Myocyte (in vitro differentiated cells): ENCODE measurements at places on chromosomes 2 and 18.

GRCh38 chr2:172375251-172375650 lies 52.1 kb upstream of the ITGA6 start:
- no peak for DNase-seq

DNA sequence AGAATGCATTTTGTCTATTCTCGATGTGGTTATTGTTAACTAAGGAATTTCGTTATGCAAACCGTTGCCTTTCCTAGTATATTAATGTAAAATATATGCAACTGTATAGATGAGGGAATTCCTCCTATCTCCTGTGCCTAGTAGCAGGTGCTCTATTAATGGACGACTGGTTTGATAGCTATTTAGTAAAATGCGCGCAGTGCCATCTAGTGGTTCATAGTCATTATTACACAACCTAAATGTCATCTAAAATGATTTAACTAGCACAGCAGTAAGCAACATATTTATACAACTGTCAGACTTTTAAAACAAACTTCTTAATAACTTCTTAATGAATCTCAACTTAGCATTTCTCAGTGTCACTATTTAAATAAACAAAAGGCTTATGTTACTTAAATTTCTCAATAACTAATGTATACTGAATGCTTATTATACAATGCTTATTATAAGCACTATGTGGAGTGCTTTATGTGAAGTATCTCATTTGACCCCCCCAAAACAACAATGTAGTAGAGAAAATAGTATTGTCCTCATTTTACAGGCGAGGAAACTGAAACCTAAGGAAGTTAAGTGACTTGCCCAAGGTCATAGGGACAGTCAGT lies 77.9 kb downstream of the DTNA start:
- peak; percentile 73 for DNase-seq

DNA sequence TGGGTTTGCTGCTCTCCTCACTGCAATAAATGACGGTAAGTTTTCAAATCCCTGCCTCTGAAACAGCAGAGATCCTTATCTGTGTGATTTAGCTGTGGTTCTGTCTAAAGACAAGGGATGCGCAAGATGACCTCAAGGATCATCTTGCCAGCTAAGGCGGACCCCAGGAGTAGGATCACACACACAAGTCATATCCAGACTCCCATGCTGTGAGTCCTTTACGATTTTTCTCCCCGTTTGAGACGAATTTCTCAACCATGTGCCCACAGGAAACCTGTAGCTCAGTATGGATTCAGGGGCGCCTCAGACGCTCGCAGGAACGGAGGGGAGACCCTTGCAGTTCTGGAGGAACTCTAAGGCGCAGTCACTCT lies 11.1 kb upstream of the DCTN1 start:
- peak; percentile 22 for DNase-seq

- no peak for DNase-seq
Measured at GRCh38 chr2:239398521-239398921, 2.3 kb downstream of the HDAC4 start.

- peak; percentile 47 for DNase-seq
Measured at GRCh38 chr2:96413323-96413722, 77.8 kb downstream of the NCAPH start.

DNA sequence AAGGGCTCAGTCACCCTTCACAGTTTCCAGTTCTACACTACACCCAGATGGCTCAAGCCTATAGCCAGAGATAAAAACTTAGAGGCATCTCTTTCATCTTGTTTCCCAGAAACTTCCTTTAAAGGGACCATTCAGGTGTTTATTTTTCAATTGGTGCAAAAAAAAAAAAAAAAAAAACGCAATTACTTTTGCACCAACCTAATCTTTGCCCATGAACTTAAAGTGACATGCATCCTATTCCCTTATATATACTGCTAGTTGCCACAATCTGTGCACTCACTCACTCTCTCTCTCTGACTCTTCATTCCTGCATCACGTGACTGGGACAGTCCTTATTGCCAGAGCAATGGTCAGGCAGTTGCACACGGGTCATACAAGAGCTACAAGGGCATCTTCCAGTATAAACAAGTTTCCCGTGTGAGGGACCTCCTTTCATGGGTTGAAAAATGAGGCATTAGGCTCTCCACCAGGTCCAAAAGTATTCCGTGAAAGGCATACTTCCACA lies 789.4 kb downstream of the EPHA4 start:
- no peak for DNase-seq

DNA sequence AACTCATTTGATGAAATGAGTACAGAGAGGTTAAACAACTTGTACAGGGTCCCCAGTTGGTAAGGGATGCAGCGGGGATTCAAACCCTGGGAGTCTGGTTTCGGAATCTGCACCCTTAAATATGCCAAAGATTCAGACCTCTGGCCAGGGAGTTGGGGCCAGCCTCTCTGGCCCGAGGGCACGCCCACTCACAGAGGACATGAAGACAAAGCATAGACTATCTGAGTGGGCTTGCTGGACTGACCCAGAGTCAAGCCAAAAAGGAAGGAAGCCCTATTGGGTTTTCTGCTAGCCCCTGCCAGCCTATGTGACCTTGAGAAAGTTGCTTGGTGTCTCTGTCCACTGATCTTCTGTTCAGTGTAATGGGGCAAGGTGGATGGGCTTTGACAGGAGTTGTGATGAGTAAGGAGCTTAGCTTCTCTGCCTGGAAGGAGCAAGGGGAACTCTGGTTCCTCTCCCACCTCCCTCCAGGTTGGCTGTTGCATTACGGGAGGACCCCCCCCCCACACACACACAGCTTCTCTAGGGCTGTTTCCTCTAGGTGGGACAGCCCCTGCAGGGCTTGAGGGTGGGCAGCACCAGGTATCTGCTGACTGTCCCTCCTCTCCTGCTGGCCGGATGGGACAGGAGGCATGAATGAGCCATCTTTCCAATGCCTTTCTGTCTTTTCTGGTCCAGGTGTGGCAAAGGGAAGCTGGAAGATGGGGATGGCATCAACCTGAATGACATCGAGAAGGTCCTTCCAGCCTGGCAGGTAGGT lies 131.3 kb downstream of the CTIF start:
- DNase-seq = no peak

DNA sequence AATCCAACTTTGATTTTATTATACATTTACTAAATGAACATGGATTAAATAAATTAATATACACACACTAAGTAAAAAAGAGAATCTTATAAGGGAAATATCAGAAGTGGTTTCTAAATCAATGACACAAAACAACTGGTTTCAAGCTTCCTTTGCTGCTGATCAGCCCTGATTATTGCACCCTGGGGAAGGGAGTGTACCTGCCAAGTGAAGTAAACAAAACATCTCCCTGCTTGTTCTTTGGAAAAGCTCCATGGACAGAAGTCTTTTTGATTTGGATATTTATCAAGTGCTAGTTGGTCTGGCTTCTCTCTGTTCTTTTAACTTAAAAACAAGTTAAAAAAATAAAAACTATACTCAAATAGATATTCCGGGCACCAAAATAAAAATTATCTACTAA lies 190.1 kb downstream of the PDE11A start:
- no peak for DNase-seq

DNA sequence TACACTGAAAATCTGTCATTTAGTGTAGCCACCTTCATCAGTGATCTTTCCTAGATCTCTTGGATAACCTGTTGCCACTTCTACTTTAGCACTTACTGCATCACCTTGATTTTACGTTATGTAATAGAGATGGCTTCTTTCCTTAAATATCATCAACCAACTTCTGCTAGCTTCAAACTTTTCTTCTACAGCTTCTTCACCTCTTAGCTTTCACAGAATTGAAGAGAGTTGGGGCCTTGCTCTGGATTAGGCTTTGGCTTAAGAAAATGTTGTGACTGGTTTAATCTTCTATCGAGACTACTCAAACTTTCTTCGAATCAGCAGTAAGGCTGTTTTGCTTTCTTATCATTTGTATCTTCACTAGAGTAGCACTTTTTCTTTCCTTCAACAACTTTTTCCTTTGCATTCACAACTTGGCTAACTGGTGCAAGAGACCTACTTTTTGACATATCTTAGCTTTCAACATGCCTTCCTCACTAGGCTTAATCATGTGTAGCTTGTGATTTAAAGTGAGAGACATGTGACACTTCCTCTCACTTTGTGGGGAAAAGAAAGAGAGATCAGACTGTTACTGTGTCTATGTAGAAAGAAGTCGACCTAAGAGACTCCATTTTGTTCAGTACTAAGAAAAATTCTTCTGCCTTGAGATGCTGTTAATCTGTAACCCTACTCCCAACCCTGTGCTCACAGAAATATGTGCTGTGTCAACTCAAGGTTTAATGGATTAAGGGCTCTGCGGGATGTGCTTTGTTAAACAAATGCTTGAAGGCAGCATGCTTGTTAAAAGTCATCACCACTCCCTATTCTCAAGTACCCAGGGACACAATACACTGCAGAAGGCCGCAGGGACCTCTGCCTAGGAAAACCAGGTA lies 99.6 kb downstream of the ATL2 start:
- DNase-seq = no peak

DNA sequence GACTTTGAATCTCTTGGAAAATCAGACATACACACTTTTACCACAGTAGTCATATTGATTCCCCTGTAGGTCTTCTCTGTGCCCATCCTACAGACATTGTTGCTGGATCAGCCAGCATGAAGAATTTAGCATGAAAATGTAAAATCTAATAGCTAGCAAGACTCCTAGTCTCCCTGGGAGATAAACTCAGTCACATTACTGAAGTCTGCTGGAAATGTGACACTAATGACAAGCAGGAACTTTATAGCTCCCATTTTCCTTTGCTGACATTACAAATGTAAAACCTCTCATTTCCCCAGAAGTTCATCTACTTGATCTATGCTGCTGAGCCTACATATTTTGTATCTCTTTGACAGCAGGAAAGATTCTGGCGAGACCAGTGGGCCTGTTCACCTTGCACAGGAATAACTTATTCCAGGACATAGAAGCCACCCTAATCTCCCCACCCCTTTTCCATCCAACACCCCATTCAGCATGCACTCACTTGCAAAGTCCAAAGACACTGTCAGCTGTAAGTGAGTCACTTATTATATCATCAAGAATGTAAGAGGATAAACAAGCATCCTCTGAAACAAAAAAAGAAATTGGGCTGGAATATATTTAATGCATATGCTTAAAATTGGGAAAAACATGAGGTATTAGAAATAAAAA lies 648.3 kb upstream of the PKDCC start:
- DNase-seq = no peak
